A549 treated with DMSO at 1 μM for 4 hours (cell line): ENCODE measurements at places on chromosomes 3 and 15. TPM values are rescaled to one million over a fixed set of nuclear protein-coding genes. Genes with fewer than 3 reads are reported as not detected.

The EIF4G1 gene
- 252 to 292 TPM (median 278 TPM) in 5 replicates for total RNA-seq

The C3orf22 gene
- not detected in 5 replicates for total RNA-seq

The SETD2 gene
- total RNA-seq = 17.8 to 22.1 TPM (median 21.6 TPM) in 5 replicates

The CCDC54 gene
- total RNA-seq = not detected in 5 replicates

The PPP1R14D gene
- total RNA-seq = 0.19 to 0.35 TPM (median 0.28 TPM) in 3 of 5 replicates, not detected in the others

The GPR87 gene
- total RNA-seq = 1.1 to 1.5 TPM (median 1.3 TPM) in 5 replicates

The TIGIT gene
- total RNA-seq = not detected in 5 replicates

The NECTIN3 gene
- 22.5 to 37.4 TPM (median 30.7 TPM) in 5 replicates for total RNA-seq

The MUC20 gene
- 0.36 to 1.1 TPM (median 0.57 TPM) in 5 replicates for total RNA-seq

The GOLGA8J gene
- total RNA-seq = 0.10 TPM in 1 of 5 replicates, not detected in the others

The SRGAP3 gene
- total RNA-seq = 0.28 to 0.71 TPM (median 0.31 TPM) in 5 replicates

The LTK gene
- total RNA-seq = 0.05 to 0.11 TPM (median 0.06 TPM) in 3 of 5 replicates, not detected in the others

The ACKR2 gene
- 0.07 TPM in 1 of 5 replicates, not detected in the others for total RNA-seq

The MIX23 gene
- total RNA-seq = 53.4 to 63.8 TPM (median 55.6 TPM) in 5 replicates

The ST3GAL6 gene
- 0.69 to 0.82 TPM (median 0.71 TPM) in 5 replicates for total RNA-seq

The CCDC9B gene
- 17.2 to 20.4 TPM (median 18.0 TPM) in 5 replicates for total RNA-seq

The CCRL2 gene
- total RNA-seq = 0.15 to 0.38 TPM (median 0.17 TPM) in 5 replicates

The SI gene
- total RNA-seq = not detected in 5 replicates

The SUCNR1 gene
- total RNA-seq = 0.13 to 0.22 TPM (median 0.16 TPM) in 5 replicates

The PLSCR1 gene
- total RNA-seq = 45.1 to 55.0 TPM (median 45.7 TPM) in 5 replicates
